ENCODE measurements at places on chromosomes 7 and 10. TPM values are rescaled to one million over a fixed set of nuclear protein-coding genes. Genes with fewer than 3 reads are reported as not detected.

Gene LRGUK
- 1.4 TPM for total RNA-seq

Gene TRIM50
- not detected for total RNA-seq

Gene TMEM168
- 18.3 TPM for total RNA-seq

Gene POMZP3
- total RNA-seq = 1.2 TPM

Gene GDF10
- 0.28 TPM for total RNA-seq

Gene LIPN
- total RNA-seq = not detected

Gene EVX1
- total RNA-seq = not detected

Gene TMEM196
- not detected for total RNA-seq

Measured in neural progenitor cell (in vitro differentiated cells).